ENCODE measurements at places on chromosomes 7 and 10.

GRCh38 chr7:8295638-8296361, 33.8 kb upstream of the ICA1 start:
- peak; percentile 72 for DNase-seq

DNA sequence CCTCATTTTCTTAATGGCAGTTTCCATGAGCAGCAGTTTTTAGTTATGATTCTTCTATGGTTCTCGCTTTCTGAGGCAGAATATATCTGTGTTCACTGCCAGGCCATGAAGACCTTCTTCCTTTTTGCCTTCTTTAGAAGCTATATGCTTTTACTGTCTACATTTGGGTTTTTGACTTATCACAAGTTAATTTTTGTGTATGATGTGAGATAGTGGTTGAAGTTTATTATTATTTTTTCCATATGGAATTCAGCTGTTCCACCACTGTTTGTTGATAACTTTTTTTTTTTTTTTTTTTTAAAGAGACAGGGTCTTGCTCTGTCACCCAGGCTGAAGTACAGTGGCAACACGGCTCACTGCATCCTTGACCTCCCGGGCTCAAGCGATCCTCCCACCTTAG, 44.5 kb downstream of the INPP5A start:
- no peak for DNase-seq

DNA sequence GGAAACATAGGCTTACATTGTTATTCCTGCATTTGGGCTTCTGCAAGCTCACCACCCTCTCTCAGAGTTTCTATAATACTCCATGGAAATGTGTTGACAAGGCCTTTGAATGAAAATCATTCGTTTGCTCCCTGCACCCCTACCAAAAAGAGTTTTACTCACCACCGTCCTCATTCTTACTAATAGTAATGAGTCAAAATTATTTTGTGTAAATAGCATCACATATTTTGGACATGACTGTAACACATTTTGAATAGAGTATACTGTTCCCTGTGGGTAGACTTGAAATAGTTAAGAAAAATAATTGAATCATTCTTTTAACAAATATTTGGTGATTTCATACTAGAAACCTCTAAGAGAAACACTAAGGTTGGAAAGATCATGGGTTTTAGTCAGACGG, 84.6 kb downstream of the AKAP9 start:
- DNase-seq = peak; percentile 90

DNA sequence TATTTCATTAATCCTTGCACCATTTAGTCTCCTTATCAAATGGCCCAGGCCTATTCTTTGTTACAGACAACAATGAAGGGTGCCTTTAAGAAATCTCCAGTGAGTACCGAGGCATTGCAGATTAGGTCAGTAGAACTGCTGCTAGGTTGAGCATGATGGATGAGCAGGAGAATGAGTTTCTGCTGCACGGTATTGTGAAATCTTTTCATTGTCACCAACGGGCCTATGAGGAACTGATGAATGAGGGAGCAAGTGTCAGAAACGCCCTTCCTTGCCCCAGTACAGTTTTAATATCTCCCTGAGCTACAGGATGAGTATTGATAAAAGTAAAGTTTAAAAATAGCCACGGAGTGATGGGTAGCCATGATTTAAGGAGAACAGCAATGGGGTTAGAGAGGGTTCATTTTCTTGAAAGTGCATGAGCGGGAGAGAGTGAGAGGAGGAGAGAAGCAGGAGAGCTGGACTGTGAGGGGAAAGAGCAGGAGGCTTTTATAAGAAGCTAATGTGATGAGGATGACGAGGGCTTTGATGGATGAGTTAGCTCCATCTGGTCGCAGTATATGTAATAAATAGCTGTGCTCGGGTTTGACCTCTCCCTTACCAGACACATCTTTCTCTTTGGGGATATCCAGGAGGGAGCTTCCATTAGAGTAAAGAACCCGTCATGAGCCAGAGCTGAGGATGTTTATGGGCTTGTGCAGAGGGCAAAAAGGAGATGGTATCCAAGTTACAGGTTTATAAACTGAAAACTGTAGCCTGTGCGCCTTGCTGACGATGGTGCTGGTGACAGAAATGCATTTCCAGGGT, 526.1 kb downstream of the LRMDA start:
- no peak for DNase-seq

DNA sequence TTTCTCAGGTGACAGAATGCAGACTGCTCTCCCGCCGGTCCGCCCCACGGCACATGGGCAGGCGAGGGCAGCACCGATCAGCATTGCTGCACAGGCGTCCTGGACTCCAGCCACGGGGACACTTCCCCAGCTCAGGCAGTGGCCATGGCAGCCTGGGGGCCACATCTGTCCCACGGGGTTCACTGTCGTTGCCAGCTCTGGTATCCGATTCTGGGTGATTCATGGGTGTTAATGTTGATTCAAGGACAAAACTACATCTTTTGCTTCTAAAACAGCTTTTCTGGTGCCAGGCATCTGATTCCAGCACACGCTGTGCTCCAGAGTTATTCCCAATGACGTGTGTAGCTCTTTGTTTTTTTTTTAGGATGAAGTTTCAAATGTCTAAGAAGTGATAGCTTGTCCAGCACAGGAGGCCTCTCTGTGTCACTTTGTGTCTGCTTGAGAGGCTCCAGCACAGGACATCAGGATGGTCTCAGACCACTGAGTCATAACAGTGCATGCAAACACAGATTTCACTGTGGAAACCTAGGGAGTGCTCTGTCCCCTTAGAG, 218.0 kb downstream of the WDR37 start:
- DNase-seq = peak; percentile 83

DNA sequence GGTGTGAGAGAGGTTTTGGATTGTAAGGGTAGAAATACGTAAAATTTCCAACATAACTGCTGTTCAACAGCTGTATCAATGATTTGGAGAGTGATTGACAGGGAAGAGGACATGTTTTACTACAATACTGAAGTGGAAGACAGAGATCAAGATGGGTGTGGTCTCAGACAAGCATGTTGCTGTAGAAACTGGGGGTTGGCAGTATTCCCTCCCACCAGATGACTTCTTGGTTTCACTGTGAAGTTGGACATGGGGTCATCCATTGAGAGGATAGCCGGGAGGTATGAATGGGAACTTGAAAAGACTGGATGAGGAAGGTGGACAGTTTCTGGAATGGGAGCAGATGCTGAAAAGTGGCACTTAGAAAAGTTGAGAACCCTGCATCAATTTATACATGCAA, 95.3 kb upstream of the HDAC9 start:
- DNase-seq = no peak
